Glutamatergic neuron (in vitro differentiated cells): ENCODE measurements at places on chromosomes 2 and 18.

DNA sequence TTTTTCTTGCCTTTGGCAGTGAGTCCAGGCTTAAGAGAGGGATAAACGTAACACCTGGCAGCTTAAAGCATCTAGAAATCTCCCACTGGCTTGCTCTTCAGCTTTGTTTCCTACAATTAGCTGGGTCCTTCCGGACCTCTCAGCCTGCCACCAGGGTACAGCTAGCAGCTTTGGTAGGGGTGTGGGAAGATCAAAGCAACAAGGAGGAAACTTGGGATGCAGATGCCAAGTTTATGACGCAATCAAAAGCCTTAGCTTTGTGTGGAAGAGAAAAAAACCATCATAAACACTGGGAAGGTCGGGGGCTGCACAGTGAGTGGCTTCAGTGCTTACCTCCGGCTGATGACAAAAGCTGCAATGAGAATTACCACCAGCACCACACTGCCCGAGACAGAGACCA, 116.9 kb downstream of the EPHA4 start:
- no peak for DNase-seq

DNA sequence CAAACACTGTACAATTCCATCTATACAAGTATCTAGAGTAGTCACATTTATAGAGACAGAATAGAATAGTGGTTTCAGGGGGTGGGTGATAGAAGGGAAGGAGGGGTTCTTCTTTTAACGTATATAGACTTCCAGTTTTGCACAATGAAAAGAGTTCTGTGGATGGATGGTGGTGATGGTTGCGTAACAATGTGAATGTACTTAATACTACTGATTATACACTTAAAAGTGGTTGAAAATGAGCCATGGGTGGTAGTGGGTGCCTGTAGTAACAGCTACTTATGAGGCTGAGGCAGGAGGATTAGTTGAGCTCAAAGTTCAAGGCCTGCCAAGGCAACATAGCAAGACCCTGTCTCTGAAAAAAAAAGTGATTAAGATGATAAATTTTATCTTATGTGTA, 85.8 kb downstream of the SETBP1 start:
- no peak for DNase-seq

DNA sequence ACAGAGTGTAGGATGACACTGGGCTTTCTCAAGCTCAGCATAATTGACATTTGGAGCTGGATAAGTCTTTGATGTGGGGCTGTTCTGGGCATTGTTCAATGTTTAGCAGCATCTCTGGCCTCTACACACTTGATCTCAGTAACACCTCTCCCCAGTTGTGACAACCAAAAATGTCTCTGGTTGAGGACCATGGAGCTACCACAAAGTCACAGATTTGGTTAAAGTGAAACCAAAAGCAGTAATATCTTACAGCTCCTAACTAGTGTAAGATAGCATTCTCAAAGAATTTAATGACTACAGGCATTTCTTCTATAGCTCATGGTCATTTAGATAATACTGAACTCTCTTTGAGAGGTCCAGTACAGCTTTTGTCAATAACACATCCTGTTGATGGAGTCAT, 23.4 kb upstream of the PAX3 start:
- DNase-seq, result no peak

GRCh38 chr2:8343031-8343430, 338.8 kb upstream of the ID2 start:
- no peak for DNase-seq

- no peak for DNase-seq
Measured at GRCh38 chr2:27501042-27501441, 4.4 kb downstream of the GCKR start.

- no peak for DNase-seq
Measured at GRCh38 chr18:63603772-63604171, 16.6 kb downstream of the SERPINB13 start.

GRCh38 chr2:38734299-38735058, 16.7 kb downstream of the SRSF7 start:
- DNase-seq, result no peak

GRCh38 chr2:37898448-37898847, 26.6 kb upstream of the RMDN2 start:
- no peak for DNase-seq

DNA sequence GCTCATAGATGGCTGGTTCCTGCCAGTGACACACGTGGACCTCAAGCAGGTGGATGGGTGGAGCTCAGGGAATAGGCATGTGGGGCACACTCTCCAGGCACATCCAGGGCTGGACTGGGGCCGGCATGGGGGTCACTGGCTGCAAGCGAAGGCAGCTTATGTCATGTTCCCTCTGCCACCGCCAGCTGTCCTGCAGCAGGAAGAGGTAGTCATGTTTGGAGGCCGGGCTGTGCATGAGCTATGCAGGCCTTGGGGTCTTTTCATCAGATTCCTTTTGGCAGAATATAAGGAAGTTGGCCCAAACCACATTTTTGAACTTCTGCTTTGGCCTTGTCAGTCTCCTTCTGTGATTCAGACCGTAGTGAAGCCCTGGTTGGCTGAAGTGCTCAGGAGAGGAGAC, 61.5 kb downstream of the AGAP1 start:
- DNase-seq, result no peak

DNA sequence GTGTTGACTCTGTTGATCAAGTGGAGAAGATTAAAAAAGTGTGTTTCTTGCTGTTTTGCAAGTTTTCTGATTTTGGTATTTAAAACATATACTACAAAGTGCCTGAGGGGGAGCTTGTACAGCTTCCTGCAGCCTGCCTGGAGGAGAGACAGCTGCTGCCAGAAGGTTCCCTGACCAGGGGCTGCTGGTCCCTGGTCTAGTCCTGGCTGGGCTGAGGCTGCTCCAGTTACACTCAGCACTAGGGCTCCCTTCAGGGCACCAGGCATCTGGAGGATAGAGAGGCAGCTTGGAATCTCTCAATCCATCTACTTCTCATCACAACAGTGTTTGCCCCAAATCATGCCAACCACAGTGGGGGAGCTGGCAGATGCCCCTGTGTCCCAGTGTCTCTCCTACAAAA, 4.8 kb downstream of the MC2R start:
- DNase-seq, result peak; percentile 56

DNA sequence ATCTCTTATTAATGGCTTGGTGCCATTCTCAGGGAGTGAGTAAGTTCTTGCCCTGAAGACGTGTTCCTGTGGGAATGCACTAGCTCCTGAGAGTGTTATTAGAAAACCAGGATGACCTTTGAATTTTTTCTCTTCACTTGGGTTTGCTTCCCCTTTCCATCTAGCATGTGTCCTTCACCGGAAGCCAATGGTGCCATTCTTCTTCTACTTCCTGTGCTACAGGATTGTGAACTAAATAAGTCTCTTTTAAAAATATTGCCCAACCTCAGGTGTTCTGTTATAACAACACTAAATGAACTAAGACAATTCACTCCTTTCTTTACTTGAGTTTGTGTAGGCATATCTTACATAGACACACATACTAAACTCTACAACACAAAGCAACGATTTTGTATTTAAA, 447.0 kb downstream of the SOX11 start:
- DNase-seq, result no peak

GRCh38 chr2:215845839-215846586, 167.3 kb downstream of the MREG start:
- no peak for DNase-seq

- no peak for DNase-seq
Measured at GRCh38 chr2:15897431-15898098, 42.8 kb upstream of the MYCN start.
